ENCODE measurements at places on chromosomes 11 and 22.

GRCh38 chr11:29751618-29752017 is 265.2 kb downstream of the KCNA4 start:
- DNase-seq = no peak

GRCh38 chr11:73321604-73322381 is 13.7 kb downstream of the ARHGEF17 start:
- no peak for DNase-seq

- no peak for DNase-seq
Measured at GRCh38 chr22:40480996-40481395, 110.6 kb downstream of the SGSM3 start.

DNA sequence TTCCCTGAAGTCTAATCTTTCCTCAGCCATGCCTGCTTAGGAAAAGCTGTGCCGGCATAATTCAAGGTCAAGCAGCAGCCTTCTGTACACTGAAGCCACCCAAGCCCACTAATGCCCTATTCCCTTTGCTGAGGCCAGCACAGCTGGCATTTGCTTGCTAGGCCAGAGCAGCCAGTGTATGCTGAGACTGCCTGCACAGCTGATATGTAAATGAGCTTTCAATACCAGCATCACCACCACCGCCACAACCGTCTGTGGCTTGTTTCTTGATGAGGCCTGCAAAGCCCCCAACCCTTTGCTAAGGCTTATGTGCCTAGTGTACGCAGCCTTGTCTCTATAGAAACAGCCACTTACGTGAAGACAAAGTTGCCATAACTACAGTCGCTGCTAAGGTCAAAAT is 56.3 kb upstream of the TNRC6B start:
- DNase-seq = no peak

GRCh38 chr22:37386441-37386840 is 40.8 kb downstream of the ELFN2 start:
- DNase-seq = no peak

- no peak for DNase-seq
Measured at GRCh38 chr11:72599325-72600117, 74.7 kb downstream of the PDE2A start.

DNA sequence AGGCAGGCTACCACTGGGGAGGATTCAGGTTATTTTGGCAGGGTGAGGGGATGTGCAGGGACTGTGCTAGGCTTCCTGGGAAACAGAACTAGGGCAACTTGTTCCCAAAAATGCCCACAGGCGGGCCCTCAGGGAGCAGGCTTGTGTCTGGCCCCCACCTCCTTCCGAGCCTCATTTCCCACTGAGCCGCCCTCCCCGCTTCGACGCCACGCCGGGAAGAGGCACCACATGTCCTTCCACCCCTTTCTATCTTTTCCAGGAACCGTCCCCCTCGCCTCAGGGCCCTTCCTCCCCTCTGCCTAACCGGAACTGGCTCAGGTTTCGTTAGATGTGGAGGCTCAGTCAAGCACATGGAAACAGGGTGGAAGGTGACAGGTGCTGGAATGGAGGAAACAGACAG is 9.4 kb upstream of the CHADL start:
- no peak for DNase-seq

DNA sequence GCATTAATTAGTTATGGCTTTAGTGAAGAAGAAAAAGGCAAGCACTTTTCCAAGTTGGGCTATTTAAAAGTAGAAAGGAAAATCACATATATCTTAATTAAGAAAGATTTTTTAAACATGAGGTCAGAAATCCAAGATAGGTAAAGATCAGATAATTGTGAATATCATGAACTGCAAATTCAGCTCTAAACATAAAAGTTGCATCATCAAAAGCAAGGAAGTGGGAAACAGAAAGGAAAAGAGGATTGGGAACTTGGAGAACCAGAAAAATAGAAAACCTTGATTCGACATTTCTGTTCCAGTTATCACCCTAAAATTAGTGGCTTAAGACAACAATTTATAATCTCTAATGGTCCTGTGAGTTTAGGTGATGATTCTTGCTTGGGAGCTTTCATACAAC is 17.5 kb downstream of the KBTBD3 start:
- no peak for DNase-seq

GRCh38 chr11:62883673-62884072 is 3.0 kb downstream of the SLC3A2 start:
- DNase-seq = no peak

DNA sequence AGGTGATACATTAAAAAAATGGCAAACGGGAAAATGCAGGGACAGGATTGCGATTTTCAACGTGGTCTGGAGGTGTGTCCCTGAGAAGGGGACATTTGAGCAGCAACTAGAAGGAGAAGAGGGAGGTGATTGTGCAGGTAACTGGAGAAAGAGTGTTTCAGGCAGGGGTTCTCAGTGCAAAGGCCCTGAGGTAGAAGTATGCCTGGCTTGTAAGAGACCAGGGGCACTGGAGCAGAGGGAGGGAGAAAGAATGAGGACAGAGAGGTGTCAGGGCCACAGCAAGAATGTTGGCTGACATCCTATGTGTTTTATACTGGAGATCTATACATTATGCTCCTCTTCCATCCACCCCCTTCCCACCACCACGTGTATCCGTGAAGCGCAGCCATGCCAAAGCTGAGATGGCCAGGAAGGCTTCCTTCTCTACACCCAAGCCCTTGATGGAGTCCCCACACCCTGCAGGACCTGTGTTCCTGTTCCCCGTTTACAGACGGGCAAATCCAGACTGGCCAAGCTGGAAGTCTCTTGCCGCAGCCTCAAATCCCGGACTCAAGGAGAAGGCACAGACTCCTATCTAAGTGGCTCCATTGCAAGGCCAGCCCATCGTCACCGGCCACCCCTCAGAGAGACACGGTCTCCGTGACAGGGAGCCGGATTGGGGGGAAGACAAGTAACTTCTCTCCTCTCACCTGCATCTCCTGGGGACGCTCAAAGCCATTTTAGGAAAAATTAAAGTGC is 416.1 kb downstream of the MN1 start:
- DNase-seq = no peak

DNA sequence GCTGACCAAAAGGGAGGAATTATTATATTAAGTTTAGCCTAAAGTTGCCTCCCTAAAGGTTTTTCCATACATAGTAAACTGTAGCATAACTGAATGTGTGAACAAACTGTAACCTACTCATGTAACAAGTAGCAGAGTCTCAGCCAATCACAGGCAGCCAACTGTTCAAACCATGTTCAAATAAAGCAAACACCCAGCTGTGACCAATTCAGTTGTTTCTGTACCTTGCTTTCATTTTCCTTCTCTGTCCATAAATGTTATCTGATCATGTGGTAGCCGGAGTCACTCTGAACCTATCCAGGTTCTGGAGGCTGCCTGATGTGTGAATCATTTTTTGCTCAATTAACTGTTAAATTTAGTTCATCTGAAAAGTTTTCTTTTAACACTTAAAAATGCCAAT is 373.5 kb downstream of the GUCY1A2 start:
- no peak for DNase-seq

DNA sequence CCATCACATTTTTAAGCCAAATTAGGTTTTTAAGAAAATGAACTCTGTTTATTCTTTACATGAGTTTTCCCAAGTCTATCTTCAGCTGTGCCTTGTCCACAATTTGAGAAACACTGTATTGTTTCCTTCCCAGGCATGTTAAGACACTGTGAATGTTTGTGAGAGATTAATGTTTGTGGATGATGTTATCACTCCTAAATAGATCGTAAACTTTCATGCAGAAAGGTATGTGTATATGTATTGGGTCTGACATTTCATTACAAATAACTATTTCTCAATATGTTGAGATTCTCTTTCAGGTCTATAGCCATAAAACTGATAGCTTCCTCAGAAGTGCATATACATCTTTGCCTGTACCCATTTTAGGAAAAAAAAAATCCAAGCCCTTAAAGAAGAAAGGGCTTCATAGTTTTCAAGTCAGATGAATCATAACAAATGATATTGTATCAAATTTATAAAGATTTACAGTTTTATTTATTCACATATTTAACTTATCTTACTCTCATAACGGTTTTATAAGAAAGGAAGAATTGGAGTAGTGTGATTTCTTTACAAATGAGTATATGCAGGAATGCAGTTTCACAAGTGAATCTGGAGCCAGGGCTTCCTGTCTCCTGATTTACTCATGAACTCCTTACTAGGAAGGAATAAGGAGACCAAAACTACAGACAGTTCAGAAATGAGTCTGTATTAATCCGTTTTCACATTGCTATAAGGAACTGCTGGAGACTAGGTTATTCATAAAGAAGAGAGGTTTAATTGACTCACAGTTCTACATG is 11.2 kb downstream of the OR8D1 start:
- DNase-seq = no peak

- no peak for DNase-seq
Measured at GRCh38 chr22:47165338-47166032, 403.0 kb downstream of the TBC1D22A start.

DNA sequence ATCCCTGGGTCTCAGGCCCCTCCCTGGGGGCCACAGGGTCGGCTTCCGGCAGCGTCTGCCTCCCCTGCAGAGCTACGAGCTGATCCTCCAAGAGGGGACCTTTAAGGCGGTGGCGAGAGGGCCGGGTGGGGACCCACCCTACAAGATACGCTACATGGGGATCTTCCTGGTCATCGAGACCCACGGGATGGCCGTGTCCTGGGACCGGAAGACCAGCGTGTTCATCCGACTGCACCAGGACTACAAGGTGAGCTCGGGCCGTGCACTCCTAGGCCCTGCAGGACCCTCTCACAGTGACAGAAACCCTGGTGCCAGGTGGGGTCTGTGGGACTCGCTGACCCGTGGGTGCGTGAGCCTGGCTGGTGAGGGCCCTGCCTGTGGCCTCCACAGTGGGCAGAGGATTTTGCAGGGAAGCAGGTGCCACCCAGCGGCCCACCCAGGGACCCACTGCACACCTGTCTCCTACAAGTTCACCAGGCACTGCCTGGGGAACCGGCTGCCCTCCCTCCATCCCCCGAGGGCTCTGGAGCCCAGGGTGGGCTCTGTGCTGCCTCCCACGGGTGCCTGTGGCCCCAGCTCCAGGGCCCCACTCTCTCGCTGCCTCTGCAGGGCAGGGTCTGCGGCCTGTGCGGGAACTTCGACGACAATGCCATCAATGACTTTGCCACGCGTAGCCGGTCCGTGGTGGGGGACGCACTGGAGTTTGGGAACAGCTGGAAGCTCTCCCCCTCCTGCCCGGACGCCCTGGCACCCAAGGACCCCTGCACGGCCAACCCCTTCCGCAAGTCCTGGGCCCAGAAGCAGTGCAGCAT is 13.7 kb downstream of the MUC5B start:
- DNase-seq = no peak

- no peak for DNase-seq
Measured at GRCh38 chr22:17724678-17725499, 49.4 kb downstream of the BID start.

DNA sequence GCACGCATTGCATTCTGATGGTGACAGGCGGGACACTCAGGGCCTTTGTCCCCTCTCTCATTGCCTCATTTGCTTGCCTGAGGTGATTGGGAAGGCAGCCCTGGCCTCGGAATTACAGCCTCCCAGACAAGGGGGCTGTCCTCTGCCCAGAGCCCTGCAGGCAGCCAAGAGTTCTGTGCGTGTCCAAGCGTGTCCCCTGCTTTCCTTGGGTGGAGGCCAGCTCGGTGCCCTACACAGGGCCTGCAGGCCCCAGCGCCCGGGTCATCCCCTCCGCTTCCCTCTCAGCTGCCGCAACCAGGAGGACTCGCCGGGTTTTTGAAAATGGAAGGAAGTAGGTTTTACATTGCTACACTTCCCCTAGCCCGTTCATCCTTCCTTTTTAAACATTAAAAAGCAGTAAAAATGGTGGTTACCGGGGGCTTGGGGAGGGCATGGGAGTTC is 1.9 kb downstream of the GRAMD4 start:
- DNase-seq = no peak

GRCh38 chr11:80155412-80156017 is 714.7 kb upstream of the TENM4 start:
- DNase-seq = peak; percentile 9

DNA sequence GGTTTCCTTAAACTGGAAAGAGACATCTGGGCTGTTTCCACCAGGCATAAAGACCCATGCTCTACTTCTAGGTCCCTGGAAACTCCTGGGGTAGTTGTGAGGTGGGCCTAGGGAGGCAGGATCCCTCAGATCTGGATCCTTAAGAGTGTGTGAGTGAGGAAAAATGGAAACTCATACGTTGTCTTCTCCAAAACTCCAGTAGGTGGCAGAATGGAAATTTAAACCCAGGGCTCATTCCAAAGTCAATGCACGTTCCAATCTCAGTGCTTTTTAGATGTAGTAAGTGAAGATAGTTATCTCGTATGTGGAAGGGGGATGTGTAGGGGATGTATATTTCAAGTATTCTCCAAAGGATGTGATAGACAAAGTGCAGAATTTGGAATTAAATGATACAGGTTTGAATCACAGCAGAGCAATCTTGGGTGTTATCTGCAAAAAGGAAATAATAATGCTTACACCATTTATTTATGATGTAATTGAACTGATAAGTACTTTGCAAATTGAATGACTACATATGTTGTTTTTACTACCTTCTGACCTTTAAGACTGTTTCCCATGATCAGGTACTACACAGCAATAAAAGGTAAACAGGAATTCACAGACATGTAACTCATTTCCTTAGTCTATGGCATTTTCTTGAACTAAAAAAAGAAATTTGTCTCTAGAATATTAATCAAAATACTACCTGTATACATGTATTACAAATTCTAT is 13.1 kb upstream of the MMP1 start:
- no peak for DNase-seq

DNA sequence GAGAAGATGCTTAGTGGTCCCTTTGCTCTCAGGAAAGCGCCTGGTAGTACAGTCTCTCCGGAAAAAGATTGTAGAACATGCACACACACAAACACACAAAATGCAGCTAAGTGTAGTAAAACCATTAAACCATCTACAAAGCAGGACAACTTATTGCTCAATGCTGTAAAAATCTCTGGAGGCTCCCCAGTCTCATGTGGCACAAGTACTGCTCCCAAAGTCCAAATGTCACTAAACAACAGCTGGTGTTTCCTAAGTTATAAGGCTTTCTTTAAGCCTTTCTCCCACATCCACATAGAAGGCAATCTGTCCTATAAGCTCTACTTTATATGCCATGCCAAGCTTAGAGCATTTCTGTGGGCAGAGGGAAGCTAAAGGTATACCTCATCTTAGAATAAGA is 32.9 kb downstream of the CDON start:
- no peak for DNase-seq

DNA sequence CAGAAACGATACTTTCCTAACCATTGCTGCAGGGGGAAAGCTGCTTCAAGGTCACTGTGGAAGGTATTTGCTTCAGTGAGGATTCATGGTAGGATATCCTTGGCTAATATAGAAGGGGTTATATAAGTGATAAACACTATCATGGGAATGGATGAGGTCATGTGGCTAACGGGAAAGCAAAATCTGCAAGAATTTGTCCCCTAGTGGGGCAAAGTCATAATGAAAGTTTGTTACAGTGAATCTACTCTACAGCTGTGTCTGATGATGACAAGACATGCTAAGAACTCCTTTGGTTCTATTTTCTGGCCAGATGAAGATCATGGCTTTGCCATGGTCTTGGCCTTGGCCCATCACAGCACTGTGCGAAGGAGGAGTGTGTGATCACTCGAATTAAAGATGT is 13.8 kb downstream of the MMP20 start:
- no peak for DNase-seq
